ENCODE measurements at places on chromosomes 5 and 9.

DNA sequence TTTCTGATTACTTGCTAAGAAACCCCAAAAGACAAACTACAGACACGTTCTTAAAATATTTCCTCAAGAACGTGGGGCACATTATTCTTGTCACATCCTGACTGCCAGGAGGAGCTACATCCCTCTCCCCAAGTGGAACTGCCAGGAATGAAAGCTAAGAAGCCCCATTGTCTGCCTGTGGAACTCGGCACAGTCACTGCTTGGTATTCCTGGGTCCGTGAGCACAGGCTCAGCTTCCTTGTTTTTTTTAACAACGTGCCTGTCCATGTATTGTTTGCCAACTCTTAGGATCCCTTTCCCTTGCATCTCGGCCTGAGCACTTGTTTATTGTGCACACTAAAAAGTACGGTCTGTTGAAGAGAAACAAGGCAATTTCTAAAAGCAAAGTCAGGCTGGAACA, 47.0 kb upstream of the SELENOP start:
- peak; percentile 47 for DNase-seq

DNA sequence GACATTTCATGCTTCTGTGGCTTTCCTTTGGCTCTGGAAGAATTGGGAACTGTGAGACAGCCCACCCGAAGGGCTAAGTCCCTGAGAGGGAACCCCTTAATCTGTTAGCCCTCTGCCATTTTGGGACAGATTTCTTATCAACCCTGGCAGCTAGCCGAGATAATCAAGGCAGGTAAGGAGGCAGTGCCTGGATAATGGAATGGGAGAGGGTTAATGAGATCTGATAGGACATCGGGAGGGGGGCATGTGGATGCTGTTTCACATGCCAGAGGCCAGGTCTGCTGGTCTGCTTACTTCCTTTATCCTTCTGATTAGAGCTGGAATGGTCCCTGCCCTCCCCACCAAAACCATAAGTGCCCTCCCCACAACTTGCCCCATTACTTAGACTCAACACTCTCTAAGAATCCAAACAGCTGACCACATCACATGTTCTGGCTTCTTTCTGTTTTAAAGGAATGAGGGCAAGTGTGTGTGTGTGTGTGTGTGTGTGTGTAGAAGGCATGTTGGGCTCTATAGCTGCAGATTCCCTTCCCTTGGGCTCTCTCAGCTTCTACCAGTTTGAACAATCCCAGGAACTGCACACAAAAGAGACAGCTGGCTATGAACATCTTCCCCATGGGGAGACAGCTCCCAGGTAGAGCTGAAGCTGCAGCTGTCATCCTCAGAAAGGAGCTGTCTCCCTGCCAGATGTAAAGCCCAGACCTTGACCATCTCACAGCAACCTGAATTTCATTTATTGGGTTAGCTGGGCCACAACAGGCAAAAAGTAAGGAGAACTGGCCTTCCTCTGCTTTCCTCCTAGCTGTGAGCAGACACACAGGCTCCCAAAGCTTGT, 221.3 kb downstream of the PIK3R1 start:
- no peak for DNase-seq

DNA sequence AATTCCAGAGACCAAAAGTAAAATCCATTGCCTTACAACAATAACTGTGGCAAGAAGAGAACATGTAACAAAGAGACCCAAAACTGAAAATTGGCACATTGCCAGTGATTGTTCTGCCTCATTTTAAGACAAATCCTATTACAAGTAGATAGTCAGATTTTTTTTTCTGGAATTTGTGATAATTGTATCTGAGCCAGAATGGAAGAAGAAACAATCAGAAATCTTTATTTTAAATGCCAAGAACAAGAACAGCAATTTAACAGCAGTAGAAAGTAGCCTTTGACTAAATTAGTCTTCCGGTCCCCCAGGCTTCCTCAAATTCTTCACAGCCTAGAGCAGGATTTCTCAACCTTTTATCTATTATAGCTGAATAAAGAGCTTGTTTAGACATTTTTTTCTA, 106.7 kb upstream of the PTPN3 start:
- no peak for DNase-seq

GRCh38 chr9:17963498-17963897, 384.6 kb downstream of the SH3GL2 start:
- no peak for DNase-seq

- DNase-seq, result no peak
Observed at GRCh38 chr5:161387121-161387520, 159.4 kb downstream of the GABRB2 start.

All from endodermal cell (in vitro differentiated cells).